ENCODE measurements at places on chromosomes 3 and 15.

DNA sequence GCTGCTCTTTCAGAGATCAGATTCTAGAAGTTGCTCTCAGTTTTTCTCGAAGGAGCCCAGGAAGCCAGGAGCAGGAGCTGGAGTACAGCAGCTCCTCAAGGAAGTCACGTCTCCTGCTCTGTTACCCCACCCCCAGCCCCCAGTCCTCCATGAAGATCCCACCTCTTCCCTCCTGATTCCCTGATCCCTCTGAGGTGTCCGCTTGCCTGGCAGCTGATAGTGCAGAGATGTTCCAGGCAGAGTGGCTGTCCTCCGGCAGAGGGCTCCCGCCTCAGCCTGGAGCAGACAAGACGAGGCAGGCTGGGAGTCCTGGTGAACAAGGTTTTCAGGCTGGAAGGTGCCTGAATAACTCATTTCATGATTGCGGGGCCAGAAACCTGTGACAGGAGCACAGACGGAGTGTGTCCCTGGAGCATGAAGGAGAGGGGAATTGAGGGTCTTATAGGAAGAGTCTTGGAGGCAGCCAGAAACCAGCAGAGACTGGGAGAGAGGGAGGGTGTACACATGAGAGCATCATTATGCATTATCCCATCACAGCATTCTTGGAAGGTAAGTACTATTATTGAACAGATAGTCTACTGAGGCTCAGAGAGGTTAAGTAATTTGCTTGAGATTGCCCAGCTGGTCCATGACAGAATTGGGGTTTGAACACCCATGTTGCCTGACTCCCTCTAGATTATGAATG lies 1.2 kb downstream of the HRH1 start:
- no peak for DNase-seq

GRCh38 chr3:32381922-32382321 lies 9.7 kb upstream of the CMTM7 start:
- no peak for DNase-seq

- DNase-seq: no peak
These were observed 136.3 kb downstream of the IMPG2 start for GRCh38 chr3:101184111-101184510.

GRCh38 chr3:111906656-111907055 lies 47.6 kb downstream of the PHLDB2 start:
- DNase-seq: no peak

- DNase-seq: peak; percentile 10
These were observed at the start of gene EPHA3 for GRCh38 chr3:89107461-89108290. Gene EPHA3 (plus strand): TSS chr3:89107621. CDS start chr3:89107749, 128 bp downstream.

- DNase-seq: no peak
These were observed 75.7 kb downstream of the IGF1R start for GRCh38 chr15:98724048-98724447.

DNA sequence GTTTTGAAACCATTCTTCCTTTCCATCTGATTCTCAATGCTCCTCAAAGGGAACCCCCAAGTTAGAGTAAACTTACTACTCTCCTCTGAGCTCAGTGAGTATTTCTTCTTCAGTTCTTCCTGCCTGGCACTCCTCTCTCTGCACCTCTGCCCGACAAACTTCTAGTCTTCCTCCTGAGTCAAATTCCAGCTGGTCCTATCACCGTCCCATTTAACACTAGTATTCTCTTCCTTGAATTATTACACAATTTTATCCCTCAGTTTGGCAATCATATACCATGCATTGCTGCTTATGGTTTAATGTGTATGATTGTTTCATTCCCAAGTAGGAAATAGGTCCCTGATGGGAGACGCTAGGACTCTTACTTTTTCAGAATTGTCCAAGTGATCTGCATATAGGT lies 279.7 kb downstream of the MECOM start:
- DNase-seq: no peak

DNA sequence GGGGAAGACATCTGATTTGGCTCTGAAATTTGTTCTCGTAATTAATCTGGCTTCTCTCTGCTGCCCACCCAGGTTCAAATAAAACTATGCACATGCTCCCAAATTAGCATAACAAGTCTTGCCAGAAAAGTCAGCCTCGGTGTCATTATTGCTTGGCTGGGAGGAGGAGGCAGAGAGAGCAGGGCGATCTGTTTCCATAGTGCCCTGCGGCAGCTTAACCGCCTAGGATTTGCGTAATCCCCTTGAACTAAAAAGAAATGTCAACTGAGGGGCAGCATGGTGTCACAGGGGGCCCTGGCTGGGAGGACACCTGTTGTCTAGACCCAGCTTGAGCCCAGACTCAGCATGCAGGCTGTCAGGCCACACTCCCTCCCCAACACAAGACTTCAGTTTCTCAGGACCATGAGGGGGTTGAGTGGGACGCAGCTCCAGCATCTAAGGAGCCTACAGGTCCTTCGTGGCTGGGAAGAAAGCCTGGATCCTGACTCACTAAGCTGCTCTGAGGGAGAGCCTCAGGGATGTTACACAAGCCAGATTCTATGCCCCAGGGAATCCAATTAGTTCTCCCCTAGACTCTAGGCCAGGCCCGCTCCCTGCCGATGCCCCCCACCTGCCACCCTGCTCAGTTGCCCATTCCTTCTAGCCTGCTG lies 17.3 kb downstream of the MRPS11 start:
- no peak for DNase-seq

DNA sequence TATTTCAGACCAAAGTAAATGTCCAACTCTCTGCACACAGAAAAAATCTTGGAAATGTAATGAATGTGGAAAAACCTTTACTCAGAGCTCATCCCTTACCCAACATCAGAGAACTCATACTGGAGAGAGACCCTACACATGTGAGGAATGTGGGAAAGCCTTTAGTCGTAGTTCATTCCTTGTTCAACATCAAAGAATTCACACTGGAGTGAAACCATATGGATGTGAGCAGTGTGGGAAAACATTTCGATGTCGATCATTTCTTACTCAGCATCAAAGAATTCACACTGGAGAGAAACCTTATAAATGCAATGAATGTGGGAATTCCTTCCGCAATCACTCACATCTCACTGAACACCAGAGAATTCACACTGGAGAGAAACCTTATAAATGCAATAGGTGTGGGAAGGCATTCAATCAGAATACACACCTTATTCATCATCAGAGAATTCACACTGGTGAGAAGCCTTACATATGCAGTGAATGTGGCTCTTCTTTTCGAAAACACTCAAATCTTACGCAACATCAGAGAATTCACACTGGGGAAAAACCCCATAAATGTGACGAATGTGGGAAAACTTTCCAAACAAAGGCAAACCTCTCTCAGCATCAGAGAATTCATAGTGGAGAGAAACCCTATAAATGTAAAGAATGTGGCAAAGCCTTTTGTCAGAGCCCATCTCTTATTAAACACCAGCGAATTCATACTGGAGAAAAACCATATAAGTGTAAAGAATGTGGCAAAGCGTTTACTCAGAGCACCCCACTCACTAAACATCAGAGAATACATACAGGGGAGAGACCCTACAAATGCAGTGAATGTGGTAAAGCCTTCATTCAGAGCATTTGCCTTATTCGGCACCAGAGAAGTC lies 8.0 kb upstream of the ZNF501 start:
- no peak for DNase-seq

GRCh38 chr3:40229386-40229785 lies 80.1 kb upstream of the EIF1B start:
- DNase-seq: no peak

GRCh38 chr15:48654801-48655200 lies 9.3 kb upstream of the FBN1 start:
- no peak for DNase-seq

- DNase-seq: no peak
These were observed 2.0 kb downstream of the SMC4 start for GRCh38 chr3:160401291-160402095.

DNA sequence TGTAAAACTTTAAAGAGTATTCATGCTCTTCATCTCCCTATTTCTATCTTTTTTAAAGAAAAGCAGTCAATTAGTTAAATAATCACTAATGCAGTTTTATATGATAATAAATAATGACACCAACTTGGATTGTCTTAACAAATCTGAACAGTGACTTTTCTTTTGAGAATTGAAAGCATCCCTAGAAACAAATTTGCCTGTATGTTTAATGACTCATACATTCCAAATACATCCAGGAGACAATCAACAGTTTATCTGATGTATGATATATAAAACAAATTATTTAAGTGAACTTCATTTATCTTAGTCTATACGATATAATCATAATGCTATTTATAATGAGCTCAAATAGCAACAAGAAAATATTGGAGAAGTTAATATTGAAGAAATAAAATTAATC lies 78.0 kb downstream of the ALCAM start:
- no peak for DNase-seq

GRCh38 chr3:123154020-123154985 lies 47.4 kb upstream of the SEC22A start:
- no peak for DNase-seq

GRCh38 chr15:88166082-88166993 lies 90.2 kb downstream of the NTRK3 start:
- DNase-seq: no peak

DNA sequence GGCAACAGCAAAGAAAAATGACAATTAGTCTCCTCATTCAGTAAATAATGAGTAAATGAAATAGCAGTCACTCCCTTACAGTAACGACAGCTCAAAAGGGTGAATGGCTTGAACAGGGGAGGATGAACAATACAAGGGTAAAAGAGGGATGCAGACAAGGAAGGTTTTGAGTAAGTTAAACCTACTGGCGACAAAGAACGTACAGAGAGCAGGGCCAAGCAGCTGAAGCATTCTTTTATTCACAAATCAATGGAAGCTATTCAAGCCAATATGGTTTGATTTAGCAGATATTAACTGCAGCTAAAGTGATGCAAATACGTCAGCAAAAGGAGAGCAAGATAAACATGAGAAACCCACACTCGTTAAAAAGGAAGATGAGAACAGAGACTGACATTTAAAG lies 90.7 kb upstream of the ICE2 start:
- DNase-seq: no peak

GRCh38 chr15:25532269-25533140 lies 93.7 kb upstream of the UBE3A start:
- no peak for DNase-seq

GRCh38 chr15:67999320-68000100 lies 54.6 kb upstream of the PIAS1 start:
- DNase-seq: no peak

DNA sequence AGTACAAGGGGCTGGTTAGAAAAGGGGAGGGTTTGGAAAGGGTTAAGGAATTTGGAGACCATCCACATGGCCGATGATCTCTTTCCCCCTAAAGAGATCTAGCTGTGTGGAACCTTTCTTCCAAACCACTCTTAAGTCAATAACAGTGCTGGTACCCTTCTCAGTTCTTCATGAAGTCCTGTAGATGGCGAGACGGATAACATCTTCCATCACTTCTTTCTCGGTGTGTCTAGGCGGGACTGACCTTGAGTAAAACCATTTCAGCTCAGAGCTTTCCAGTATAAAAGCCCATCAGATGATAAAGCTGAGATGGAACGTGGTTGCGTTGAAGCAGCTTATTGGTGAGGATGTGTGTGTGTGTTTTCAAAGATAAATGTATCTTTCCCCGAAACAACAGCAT lies 151.5 kb upstream of the BHLHE40 start:
- no peak for DNase-seq

DNA sequence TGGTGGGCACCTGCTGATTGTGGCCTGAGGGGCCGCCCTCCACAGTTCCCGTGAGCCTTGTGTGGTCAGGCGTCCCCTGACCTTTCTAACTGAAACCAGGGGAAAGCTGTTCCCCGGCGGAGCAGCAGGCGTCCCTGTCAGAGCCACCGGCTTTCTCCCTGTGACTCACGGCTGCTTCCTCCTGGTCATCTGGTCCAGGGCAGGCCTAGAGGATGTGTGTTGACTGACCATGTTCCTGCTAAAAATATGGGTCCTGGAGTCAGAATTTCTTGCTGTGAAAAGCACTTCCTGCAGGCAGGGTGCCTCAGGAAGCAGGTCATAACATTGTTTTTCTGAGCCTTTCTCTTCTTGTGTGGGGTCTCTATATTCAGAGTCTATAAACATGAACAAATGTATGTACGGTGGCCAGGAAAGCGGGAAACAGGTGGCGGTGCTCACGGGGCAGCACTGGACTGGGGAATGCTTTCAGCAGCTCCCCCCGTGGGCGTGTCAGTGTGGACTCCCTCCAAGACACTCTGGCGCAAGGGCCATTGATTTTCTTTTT lies 38.4 kb upstream of the CGNL1 start:
- no peak for DNase-seq

DNA sequence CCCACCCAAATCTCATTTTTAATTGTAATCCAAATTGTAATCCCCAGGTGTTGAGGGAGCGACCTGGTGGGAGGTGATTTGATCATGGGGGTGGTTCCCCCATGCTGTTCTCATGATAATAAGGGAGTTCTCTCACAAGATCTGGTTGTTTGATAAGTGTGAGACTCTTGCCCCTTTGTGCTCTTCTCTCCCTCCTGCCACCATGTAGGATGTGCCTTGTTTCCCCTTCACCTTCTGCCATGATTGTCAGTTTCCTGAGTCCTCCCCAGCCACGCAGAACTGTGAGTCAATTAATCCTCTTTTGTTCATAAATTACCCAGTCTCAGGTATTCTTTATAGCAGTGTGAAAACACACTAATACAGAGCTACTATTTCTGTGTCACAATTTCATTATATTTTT lies 88.7 kb downstream of the NCEH1 start:
- no peak for DNase-seq
